ENCODE measurements at places on chromosomes 16 and 17.
A peak's percentile ranks its signal among the peaks of the same experiment; 100 is the strongest.

- no peak for ATAC-seq
Measured at GRCh38 chr17:75129576-75129975, 2.0 kb downstream of the NT5C start.

DNA sequence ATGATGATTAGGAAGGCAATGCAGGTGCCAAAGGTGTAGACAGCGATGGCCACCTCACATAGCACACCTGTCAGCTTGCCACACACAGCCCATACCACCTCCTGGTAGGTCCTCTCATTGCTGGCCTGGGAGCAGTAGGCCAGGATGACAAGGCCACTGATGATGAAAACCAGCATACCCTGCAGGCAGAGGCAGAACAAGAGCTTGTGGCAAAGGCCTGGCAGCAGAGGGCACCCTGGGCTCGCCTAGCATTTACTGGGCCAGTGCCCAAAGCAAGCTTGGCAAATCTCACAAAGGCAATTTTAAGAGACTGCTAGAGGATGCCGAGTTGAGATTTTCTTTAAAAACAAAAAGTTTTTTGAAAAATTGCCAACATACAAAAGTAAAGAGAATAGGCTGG, 5.9 kb downstream of the SLC38A7 start:
- no peak for ATAC-seq

DNA sequence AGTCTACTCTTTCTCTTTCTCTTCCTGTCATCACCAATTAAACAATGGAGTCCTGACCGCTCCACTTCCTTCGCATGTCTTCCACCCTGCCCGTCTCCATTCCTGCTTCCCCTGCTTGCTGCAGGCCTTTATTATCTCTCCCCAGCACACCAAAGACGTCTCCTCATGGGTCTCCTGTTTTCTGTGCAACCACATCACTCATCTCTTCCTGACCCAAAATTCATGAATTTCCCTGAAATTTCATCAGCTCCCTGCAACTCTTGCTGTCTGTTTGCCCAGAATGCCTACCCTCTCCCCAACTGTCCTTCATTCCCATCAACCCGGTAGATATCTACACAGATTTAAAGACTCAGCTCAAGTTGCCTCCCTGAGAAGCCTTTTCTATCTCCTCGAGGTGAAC, 76.7 kb upstream of the ALOX12 start:
- ATAC-seq, result no peak

- no peak for ATAC-seq
Measured at GRCh38 chr16:50994995-50995394, 156.1 kb downstream of the SALL1 start.

GRCh38 chr17:45992175-45992574, 6.9 kb upstream of the STH start:
- no peak for ATAC-seq

GRCh38 chr16:19346335-19346922, 60.9 kb downstream of the CLEC19A start:
- peak; percentile 63 for ATAC-seq

DNA sequence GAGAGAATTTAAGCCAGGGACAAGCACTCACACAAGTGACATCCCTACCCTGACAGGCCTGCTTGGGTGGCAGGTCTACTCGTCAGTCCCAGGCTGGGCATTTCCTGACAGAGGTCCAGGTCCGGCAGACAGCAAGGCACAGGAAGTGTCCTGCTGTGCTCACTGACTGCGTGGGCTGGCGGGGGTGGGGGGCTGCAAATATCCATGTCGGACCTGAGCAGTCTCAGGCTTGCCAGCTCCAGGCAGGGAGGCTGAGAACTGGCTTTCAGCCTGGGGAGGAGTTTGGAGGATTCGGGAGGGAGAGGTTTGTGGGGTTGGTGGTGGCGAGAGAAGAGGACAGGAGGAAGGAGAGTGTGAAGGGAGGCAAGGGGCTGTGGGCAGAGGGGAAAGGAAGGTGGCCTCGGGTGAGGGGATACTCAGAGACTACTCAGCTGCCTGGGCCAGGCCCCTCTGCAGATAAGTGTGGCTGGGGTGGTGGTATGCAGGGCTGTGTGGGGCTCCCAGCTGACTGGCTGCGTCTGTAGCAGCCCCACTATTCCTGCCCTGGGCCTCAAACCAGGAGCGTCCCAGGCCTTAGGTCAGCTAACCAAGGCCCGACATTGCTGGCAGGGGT, 7.8 kb downstream of the HIC1 start:
- ATAC-seq, result no peak

DNA sequence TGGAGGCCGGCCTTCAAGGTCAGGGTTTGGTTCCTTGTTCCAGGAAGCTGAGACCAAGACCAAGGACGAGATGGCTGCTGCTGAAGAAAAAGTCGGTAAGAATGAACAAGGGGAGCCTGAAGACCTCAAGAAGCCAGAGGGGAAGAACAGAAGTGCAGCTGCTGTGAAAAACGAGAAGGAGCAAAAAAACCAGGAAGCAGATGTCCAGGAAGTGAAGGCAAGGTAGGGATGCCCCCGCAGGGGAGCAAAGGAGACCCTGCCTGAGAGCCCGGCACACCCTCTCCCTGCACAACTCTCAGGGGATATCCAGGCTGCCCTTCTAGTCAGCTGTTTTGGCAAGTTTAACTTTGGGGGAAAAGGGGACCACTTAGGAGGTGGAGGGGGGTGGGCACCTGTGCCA, 29.0 kb downstream of the RNF213 start:
- no peak for ATAC-seq

GRCh38 chr16:3732171-3732570, 14.8 kb upstream of the TRAP1 start:
- ATAC-seq, result no peak

DNA sequence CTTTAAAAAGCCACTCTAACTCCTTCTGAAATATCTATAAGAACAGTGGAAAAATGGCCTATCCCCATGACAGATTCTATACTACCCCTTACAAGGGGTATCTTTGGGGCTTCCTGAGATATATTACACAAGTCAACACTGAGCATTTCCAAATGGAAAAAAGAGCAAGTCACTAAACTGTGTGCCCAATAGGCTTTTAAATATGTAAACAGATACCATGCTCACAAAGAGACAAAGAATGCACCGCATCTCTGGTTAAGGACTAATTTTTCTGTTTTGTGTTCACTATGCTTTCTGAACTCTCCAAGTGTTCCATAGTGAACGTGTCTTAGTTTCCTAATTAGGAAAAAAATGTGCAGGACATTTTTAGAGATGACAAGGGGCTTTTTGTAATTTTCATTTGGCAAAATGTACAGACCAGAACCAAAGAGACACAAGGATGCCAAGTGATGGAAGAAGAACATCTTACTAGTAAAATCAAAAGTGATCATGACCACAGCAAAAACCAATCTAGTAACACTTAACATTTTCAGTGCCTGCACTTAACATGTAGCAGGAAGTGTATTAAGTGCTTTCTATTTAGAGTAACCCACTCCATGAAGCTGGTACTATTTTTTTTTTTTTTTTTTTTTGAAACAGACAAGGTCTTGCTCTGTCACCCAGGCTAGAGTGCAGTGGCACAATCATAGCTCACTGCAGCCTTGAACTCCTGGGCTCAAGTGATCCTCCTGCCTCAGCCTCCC, 21.5 kb downstream of the MYH11 start:
- peak; percentile 62 for ATAC-seq

DNA sequence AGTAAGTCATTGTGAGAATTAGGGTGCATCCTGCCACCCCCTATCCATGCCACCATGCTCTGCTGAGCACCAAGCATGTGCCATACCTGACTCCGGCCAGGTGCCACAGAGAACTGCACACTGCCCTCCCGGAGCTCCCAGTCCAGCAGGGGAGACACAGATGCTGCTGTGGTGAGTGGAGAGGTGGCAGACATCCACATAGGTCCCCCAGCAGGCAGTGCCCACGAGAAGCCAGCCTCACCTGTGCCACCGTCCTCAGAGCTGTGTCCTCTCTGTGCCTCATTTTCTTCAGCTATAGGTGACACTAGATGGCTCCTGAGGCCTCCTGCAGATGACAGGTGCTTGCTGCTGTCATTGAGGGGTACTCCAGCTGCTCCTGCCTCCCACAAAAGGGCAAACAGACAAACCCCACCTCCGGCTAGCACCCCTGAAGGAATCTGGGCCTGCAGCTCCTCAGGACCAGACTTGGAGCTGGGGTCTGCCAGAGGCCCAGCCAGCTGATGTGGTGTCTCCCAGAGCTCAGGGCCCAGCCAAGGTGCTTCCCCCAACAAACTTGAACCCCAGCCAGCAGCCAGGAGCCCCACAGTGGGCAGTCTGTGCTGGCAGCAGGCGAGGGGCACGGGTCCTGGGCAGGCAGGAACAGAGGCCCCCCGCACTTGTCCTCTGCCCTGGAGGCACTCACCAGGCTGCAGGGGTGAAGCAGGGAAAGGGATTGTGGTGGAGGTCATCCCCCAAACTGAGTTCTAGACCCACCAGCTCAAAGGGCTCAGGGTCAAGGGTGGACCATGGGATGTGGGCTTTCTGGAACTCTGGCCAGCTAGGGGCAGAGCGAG, 17.1 kb downstream of the FOXJ1 start:
- ATAC-seq, result no peak

GRCh38 chr16:65846210-65846602, 520.3 kb upstream of the CDH5 start:
- no peak for ATAC-seq

DNA sequence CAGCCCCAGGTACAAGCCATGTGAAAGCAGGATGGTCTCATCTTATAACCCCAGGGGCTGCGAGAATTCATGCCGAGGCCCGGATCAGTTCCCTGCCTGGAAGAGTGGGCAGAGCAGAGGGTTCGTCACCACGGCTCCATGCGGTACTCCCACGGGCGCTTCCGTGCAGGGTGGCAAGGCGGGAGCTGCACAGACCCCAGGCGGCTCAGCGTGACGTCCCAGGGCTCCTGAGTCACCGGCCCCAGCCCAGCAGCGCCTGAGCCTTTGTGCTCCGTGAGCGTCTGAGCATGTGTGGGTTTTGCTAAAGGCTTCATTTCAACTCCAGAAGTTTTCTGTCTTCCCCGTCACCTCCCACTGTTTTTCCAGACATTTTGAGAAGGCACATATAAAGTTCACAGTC, 71.2 kb upstream of the CHMP6 start:
- ATAC-seq, result no peak

GRCh38 chr17:51355441-51356410, 95.4 kb downstream of the UTP18 start:
- ATAC-seq, result no peak

DNA sequence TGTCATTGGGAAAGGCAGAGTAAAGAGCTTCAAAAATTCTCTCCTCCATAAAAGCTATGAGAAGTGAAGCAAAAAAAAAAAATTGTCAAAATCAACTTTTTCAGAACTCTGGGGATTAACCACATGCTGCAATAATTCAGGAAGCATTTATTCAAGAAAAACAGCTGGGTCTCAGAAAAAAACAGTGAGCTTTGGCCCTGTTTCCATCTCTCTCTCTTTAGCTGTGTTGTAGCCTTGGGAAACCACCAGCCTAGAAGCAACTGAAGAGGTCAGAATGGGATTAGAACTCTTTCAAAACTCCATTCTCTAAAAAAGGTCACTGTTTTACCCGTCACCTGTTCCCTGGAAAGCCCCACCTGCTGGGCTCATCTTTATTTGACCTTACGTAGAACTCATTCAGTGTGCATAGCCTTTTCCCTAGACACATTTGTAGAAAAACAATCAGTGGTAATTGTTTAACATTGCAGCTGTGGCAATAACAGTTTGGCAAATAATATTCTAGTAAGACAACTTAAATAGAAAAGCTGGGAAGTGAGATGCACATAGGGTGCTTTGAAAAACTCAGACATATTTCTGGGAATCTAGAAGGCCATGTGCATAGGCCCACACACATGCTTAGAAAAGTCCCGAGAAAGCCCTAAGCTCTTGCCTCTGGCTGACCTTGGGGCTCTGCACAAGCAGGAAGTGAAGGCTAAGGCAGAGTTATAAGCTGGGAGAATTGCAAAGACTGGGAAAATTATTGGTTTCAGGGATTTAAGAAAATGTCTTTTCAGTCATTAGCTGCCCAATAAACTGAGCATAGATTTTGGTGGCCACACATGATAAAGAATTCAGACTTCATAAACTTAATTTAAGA, 18.0 kb downstream of the SLC5A11 start:
- no peak for ATAC-seq

DNA sequence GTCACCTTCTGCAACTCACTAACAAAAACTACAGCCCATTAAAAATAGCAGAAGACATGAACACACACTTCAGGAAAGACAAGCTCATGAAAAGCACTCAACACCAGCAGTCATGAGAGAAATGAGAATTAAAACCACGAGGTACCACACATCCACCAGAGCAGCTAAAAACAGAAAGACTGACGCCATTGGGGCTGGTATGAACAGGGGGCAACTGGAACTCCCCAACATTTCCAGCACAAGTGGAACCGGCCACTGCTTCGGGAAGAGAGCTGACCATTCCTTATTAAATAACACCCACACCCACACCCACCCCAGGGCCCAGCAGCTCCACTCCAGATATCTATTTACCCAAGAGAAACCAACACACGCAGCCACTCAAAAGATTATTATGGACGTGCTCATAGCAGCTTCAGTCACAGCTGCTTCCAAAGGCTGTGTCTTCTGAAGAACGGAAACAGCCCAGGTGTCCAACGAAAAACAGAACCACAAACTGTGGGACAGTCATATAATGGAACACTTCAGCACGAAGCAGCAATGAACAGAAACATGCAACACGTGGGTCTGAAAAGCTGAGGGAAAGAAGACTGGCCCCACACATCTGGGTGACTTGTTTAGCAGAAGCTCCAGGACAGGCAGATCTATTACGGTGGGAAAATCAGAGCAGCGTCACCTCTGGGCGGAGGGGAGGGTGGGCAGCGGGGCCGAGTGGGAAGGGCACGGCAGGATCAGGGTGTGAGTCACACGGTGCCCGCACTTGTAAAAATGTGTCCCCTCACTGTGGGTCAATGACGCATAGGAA, 41.1 kb downstream of the KLHDC4 start:
- peak; percentile 81 for ATAC-seq

DNA sequence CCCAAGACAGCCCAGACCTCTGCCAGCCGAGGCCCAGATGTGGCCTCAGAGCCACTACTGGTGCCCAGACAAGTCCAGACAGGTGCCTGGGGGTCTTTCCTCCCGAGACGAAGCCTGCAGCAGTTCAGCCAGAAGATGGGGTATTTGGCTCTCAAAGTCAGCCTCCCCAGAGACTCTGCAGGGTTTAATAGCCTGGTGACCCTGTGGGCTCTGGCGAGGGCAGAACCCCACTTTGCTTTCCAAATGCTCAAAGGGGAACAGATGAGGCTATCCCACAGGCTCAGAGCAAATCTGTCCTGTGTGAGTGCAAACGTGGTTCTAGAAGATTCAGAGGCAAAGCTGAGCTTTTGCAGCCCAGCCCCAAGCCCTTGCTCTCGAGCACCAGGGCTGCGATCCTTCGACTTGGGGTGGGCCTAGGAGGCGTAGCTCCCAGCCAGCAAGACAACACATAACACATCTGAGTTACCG, 236.0 kb downstream of the MRTFB start:
- ATAC-seq, result no peak
